Left hindlimb (tissue), 1 donor: ENCODE measurements at places on chromosomes 5 and 9.

DNA sequence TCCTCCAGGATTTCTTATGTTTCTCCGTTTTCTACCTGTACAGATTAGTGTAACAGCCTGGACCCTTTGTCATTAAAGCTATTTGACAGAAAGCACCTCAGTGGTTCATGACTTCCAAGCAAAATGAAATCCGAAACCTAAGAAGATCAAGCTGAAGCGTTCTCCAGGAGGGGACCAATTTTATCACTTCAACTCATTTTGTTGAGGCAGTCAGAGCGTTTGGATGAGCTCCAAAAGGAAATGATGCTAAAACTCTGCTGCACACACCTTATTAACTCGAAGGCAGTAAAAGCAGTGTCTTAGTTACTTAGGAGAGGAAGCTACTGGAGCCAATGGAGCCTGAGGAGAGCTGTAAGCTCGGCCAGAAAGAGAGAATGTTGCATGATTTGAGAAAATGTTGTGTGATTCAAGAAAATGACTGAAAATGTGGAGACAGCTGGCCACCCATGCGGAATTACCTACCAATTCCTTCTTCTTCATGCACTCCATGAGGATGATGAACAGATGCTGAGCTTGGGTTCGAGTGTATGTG lies 346.7 kb upstream of the KLF9 start:
- no peak for DNase-seq

DNA sequence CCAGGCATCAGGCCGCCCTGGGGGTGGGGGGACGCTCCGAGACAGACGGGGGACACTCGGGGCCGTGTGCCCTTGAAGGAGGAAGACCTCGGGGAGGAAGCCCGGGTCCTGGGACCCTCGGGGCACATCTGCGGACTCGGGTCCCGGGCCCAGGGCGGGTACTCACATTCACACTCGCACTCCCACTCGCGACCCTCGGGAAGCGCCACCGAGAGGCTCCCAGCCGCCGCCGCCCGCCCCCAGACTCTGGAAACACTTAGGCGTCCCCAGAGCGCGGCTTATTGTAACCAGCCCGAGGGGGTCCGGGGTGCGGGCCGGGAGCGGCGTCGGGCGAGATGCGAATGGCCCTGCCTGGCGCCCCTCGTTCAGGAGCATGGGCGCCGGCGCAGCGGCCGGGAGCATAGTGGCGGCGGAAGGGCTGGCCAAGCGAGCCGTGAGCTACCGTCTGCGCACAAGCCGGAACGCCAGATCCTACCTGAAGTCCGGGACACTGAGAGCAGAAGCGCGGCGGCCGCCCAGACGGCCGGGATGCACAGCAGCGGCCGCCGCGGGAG lies 559 bp downstream of the ROR2 start:
- peak; percentile 51 for DNase-seq

GRCh38 chr9:97853056-97853843 lies at the start of gene FOXE1:
Gene FOXE1 (plus strand): TSS chr9:97853226. CDS start chr9:97853915, 689 bp downstream.
- DNase-seq, result no peak

- DNase-seq, result no peak
These were observed 802.4 kb upstream of the ACO1 start for GRCh38 chr9:31582071-31582470.

DNA sequence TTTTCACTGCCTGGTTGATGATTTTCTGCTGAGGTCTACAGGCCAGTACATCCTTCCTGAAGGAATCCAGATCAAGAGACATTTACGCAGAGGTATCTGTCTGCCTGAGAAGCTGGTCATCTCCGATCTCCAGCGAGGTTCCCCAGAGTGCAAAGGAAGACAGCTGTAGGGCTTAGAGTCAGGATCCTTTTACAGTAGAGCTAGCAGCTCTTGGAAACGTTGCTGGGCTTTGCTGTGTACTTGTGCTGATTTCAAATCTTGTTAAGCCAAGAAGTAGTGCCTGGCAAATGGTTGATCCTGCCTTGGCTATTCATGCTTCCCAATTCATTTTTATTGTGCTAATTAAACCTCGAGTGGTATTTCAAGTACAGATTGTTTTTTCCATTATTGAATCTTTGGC lies 48.9 kb downstream of the NTRK2 start:
- no peak for DNase-seq

GRCh38 chr9:97366476-97366875 lies 45.4 kb upstream of the TDRD7 start:
- no peak for DNase-seq

- DNase-seq, result no peak
These were observed 4.6 kb downstream of the TGFBR1 start for GRCh38 chr9:99109522-99109921.

DNA sequence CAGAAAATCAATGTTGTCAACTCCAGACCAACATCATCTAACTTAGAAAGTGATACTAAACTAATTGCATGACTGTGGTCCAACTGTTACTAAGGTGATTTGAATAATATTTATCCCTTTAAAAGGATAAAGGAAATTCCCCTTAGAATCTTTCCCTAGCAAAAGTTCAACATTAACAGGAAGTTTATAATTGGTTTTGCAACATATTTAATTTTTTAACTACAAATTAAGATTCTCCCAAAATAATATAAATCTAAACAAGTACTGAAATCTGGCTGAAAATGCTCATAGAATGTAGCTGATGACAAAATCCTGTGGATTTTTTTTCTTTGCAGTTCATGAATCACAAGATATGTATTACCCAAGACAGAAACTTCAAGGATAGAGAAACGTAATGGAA lies 151.4 kb downstream of the LPAR1 start:
- no peak for DNase-seq

GRCh38 chr9:6502399-6502798 lies 89.4 kb downstream of the UHRF2 start:
- DNase-seq, result no peak

DNA sequence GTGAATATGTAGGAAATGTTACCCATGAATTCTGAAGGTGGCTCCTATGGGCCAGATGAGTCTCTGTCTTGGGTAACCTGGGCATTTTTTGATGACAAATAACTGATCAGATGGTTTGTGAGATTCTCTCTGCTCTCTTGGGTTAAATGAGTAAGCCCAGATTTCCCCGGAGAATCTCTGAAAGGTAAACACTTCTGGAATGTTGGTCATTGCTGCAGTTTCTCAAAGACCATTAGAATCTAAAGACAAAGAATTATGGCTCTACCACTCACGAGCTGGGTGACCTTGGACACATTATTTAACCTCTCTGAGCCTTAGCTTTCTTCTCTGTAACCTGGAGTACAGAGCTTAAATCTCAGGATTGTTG lies 191.2 kb downstream of the DAB2IP start:
- no peak for DNase-seq

- no peak for DNase-seq
These were observed 466.4 kb downstream of the ZNF608 start for GRCh38 chr5:124280079-124280478.

DNA sequence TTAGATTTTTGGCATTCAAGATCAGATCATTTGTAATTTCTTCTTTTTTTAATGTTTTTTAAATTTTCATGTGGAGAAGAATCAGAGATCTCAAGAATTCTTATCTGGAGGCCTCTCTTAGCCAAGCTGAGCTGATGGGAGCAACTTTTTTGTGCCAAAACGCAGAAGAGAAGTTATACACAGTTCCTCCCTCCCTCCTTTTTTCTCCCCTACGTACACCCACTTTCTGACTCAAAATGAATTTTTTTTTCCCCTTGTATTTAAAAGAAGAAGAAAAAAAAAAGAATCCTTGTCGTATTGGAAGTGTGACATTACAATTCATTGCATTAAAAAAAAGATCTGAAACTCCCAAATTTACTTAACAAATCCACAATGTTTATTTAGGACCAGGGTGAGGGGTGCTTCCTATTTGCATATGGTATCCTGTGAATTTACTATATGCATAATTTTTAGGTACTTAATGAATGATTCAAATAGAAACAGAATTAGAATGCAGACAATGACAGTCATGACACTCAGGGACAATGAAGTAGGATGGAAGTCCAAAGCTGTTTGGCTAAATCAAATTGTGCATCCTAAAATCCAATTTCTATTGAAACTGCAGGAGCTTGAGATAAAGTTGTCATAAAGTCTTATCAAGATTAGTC lies 54.4 kb downstream of the EBF1 start:
- no peak for DNase-seq

- DNase-seq, result no peak
These were observed 322.3 kb downstream of the ASTN2 start for GRCh38 chr9:117092582-117092981.

DNA sequence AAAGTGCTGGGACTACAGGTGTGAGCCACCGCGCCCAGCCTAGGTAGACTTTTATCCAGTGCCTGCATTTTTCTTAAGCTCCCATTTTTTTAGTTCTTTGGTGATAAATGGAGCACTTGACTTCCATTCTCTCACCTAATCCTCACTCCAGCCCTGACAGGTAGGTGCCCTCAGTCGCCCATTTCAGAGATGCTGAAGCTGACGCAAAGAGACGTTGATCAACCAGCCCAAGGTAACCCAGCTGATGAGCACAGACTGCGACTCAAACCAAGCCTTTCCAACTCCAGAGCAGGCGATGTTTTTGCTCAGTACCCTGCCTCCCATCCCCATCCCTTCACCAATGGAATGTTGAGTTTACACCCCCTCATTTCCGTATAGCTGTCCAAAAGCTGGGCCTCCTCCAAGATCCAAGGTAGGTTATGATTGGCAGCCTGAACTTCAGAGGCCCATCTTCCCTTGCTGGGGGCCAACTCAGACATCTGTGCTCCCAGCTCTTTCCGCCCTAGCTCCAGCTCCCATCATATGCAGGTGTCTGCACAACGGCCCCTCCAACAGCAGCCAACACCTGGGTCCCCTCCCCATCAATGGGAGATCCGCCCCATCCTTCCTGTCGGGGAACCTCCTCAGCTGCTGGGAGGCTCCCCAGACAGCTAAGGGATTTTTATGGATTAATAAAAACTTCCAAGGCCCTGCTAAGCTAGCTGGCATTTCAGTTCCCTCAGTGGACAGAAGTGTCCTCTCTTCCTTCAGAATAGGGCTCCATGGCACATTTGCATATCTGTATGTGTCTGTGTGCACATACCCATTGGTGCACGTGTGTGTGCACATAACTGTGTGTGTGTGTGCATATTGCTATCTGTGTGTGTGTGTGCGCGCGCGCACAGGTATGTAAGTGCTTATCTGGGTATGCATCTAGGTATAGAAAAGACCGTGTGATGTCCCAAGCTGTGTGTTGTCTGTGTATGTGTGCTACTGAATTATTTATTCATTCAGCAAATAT lies 39.3 kb upstream of the VDAC1 start:
- no peak for DNase-seq

GRCh38 chr5:131171276-131171810 lies 599 bp downstream of the LYRM7 start:
- DNase-seq, result peak; percentile 33

- peak; percentile 63 for DNase-seq
These were observed 663 bp upstream of the SMIM27 start for GRCh38 chr9:32551276-32552051.
